ENCODE measurements at places on chromosomes 7 and 10.

DNA sequence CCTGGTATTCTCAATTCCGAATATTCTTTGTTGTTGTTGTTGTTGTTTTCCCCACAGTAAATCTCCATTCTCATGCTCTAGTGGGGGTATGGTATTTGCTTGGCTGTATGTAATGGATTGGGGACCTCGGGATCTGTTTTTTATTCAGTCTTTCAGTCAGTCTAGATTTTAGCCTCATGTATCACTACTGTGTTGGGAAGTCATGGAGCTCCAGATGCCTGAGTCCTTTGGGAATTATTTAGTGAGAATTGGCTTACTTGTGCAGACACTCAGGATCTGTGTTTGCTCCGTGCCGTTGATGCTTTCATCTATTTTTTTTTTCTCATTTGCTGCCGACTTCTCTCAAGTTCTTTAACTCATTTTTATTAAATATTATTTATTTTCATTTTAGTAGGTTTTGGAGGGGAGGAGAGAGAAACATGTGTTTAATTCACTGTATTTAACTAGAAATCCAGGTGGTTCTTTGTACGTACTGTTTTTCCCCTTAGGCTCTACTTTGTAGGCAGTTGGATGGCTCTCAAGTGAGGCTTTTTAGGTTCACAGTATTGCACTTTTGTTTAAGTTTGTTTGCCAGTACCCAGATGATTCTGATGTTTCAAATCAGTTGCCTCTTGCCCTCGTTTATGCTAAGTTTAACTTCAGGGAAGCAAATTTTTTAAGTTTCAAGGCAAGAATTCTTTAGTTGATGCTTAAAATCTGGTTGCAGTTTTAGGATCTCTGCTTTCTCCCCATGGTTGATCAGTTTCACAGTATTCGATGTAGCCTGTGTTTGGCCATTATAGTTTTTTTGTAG is 36.9 kb downstream of the ZNRF2 start:
- DNase-seq, result no peak

DNA sequence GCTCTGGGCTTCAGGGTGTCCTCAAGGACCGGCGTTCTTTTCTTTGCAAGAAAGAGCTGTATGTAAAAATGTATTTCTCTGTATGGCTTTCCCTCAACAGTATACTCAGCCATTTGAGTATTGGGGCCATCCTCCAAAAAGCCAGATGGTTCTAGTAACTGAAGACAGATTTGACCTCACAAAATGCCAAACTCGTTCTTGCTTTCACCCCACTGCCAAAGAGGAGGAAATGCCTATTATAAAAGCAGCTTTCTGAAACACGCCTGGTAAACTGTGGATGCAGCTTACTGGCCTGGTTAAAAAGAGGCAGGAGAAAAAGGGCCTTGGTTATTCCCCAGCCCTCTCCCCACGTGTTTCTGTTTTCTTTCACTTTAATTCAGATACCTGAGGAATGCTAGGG is 7.7 kb upstream of the HTR5A start:
- DNase-seq, result no peak

DNA sequence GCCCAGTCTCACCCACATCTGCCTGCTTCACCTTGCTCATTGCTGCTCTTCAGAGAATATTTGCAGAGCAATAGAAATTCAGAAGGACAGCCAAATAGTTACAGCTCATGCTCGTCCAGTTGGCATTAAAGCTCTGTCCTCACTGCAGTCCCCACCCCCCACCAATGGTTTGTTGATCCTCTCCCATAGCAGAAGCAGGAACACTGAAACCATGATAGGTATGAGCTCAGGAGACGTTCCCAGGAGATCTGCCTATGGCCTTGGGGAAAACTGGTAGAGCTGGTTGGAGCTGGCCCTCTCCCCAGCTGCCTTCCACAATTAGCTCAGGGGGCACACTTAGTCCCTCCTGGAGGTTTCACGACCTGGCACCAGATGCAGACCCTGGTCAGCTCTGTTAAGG is 68.6 kb upstream of the KMT2C start:
- no peak for DNase-seq

DNA sequence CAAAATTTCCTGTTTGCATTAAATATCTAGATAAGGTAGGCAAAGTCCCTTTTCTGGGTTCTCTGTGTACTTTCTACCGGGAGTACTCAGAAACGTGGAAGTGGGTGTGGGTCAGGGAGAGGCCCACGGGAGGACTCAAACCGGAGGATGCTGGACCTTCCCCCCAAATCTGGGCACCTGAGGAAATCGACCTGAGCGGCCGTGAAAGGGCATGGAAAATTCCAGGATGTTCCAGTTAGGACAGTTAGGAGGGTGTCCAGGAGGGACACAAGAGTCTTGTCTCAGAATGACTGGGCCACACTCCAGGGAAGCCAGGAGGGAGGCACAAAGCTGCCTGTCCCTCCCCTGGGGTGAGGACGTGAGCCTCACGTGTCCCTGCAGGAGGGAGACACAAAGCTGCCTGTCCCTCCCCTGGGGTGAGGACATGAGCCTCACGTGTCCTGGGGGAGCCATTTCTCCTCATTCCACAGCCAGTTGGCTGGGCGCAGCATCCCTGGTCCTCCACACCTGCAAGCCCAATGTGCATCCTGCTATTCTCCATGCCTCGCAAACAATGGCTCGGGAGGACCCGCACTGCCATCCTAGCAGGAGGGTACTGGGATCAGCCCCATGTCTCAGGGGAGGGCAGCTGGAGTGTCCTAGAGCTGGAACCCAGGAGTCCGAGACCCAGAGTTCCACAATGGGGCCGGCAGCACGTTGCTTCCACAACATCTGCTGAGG is 190.5 kb upstream of the PPP2R2D start:
- DNase-seq, result no peak

DNA sequence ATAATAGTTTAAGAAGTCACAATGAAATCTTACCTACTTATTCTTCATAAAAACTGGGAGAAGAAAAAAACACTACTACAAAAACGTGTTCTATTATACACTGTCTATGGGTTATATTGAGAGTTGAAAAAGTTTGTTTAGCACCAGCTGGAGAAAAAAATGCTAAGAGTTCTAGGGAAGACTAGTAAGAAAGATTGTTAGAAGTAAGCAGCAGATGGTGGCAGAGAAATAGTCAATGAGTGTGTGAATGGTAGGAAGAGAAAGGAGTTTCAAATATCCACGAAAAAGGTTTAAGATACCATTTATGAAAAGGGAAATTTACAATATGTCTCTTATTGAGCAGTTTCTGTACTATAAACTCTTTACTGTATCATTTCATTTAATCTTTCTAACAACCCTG is 124.7 kb downstream of the NRBF2 start:
- DNase-seq, result no peak

- DNase-seq, result no peak
Observed at GRCh38 chr7:128148676-128149075, 92.4 kb upstream of the LEP start.

DNA sequence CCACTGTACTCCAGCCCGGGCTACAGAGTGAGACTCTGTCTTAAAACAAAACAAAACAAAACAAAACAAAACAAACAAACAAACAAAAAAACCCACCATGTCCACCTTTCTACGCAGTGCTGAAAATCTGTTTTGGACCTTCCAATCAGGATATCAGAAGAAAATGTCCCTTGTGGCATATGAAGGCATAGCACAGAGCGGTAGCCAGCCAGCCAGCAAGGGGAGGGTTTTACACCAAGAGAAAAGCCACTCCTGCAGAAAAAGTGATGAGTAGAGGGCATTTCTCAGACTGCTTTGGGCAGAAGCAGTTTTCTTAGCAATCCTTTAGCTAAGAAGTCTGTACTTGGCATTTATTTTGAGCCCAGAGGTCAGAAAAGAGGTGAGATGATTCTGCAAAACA is 612.2 kb downstream of the TYW1 start:
- no peak for DNase-seq

GRCh38 chr7:90625051-90625450 is 28.9 kb downstream of the CDK14 start:
- DNase-seq, result no peak

DNA sequence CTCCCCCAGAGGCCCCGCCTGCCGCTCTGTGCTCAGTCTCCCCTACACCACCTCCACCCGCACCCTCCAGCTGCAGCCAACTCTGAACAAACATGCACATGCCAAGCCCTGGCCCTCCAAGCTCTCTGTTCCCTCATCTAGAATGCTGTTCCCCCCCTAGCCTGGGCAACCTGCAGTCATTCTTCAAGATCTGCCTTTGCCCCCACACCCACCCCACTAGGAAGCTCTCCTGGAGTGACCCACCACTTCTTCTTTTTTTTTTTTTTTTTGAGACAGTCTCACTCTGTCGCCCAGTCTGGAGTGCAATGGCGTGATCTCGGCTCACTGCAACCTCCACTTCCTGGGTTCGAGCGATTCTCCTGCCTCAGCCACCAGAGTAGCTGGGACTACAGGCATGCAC is 13.7 kb downstream of the MYL10 start:
- no peak for DNase-seq

GRCh38 chr7:4791738-4792536 is 16.5 kb downstream of the AP5Z1 start:
- peak; percentile 78 for DNase-seq

DNA sequence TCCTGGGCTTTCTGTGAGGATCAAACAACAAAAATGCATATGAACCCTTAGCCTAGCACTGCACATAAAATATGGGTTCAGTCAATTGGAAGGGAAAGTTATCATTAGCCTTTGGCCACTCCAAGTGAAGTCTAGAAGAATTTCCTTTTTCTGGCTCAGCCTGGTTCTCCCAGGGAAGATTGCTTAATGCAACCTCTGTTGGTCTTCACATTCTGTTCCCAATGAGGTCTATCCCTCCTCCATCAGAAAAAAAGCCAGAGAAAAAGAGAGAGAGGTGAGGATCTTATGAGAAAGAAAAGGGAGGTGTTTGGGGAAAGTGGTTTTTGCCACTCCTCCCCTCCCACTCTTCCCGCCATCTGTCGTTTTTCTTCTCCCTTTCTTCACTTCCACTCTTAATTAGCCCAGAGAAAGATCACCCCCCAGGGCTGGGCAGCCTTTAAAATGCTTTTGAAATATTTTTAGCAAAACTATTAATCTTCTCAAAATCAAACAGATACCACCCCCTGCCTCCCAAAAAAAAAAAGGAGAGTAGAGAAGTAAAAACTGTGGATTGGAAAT is 31.1 kb downstream of the CPVL start:
- no peak for DNase-seq

DNA sequence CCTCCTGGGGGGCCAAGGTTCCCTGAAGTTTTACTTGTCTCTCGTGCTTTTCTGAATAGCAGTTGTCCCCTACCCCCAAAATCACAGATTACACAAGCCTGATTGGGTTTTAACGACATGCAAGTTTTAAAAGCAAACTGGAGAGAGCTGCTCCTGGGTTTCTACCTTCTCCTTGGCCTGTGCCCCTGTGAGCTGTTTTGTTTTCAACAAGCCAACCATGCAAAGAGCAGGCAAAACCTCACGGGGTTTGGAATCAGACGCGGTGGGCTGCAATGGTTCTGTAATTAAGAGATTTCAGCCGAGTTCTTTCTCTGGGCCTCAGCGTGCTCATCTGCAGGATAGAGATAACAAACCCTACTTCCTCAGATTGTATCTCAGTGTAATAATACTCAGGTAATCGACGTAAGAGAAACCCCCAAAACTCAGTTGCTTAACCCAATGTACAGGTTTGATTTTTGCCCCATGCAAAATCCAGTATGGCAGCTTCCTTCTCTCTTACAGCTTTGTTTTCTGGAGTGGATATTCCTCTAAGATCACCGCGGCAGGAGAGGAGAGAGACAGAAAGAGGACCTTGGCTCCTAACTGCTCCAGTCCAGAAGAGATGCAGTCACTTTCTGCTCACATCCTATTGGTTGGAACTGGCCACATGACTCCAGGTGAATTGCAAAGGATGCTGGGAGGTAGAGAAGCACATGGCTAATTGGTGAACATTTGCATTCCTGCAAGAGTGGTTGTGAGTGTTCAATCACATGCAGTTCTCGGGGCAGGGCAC is 42.0 kb downstream of the MYL10 start:
- DNase-seq, result no peak

DNA sequence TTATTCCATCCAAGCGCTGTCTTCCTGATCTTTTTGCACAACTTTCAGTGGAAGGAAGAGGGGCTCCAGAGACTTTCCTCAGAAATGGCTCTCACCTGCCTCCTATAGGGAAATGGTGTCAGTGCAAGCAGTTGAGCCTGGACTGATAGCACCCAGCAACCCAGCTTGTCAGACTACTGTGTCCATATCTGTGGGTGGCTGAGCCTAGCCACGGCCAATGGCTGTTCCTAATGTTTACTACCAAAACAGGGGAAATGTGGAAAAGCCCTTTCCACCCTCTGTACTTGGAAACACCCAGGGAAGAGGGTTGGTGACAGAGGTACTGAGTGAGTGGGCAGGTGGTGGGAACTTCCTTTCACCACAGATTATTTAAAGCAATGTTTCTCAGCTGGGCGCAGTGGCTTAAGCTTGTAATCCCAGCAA is 4.3 kb upstream of the YKT6 start:
- peak; percentile 22 for DNase-seq

DNA sequence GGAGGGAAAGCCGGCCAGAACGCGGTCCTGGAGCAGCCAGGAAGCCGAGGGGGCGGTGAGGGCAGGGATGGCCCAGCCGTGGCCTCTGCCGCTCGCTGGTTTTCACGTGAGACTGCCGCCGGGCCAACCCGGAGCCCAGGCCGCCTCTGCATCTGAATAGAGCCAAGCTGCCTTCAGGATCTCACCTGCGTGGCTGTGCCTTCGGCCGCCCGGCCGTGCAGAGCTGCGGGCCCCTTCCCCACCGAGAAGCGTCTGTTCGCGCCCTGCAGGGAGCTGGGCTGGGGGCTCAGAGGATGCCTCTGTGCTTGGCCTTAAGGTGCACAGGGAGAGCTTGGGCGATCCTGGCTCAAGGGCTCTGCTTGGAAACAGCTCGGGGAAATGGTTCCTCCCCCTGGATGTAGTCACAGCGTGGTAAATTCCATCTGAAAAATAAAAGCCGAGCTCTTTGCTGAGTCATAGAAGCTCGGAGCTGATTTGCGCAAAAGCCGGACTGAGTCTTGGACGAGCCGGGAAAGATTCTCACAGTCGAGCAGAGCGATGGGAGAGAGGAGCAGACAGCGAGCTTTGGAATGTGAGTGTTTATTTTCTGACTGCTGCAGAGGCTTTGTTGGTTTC is at the start of gene JAKMIP3:
TSS of gene JAKMIP3 (plus strand) at position 456 of the 615 bp plus-strand sequence. CDS start 38,863 bp downstream, outside the sequence.
- no peak for DNase-seq

- no peak for DNase-seq
Observed at GRCh38 chr7:26151650-26151952, 397 bp upstream of the NFE2L3 start.

- DNase-seq, result peak; percentile 53
Observed at GRCh38 chr10:70558871-70559810, 43.4 kb downstream of the PRF1 start.

DNA sequence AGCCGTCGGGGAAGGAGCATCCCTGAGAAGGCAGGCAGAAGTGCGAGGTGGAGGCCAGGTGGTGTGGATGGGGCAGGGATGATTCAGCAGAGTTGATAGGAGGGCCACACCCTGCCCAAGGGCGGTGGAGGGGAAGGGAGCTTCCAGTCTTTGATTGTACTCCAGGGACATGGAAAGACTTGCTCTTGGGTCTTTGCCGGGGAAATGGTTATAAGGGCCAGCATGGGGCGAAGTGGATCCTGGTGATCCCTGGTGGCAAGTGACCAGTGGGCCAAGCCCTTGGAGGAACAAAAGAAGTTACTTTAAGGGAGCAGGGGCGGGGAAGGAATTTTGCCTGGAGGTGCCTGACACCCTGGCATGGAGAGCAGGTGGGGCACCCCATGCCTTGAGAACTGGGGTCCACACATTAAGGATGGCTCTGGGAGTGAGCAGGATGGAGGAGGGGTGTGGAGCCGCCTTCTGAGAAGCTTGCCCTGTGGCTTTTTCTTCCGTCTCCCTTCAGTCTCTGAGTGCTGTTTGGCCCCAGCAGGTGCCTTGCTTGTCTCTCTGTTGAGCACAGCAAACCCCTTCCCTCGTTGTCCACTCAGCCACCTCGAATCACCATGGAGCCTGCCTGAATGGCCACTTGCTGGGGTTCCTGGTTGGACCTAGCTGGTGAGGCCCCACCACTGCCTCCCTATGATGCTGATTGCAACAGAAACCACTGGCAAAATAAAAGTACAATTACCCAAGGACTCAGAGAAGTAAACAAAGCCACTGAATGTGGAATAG is 83.9 kb downstream of the RAMP3 start:
- no peak for DNase-seq

All from T-helper 1 cell (primary cell).